ENCODE measurements at places on chromosomes 5 and 9. TPM values are rescaled to one million over a fixed set of nuclear protein-coding genes. Genes with fewer than 3 reads are reported as not detected.

PCDHGA2 gene
- 2.3 TPM for total RNA-seq

MYOZ3 gene
- total RNA-seq, result not detected

- no peak for DNase-seq
Measured at GRCh38 chr5:92548346-92548745, 1032.7 kb downstream of the NR2F1-AS1 start.

DNA sequence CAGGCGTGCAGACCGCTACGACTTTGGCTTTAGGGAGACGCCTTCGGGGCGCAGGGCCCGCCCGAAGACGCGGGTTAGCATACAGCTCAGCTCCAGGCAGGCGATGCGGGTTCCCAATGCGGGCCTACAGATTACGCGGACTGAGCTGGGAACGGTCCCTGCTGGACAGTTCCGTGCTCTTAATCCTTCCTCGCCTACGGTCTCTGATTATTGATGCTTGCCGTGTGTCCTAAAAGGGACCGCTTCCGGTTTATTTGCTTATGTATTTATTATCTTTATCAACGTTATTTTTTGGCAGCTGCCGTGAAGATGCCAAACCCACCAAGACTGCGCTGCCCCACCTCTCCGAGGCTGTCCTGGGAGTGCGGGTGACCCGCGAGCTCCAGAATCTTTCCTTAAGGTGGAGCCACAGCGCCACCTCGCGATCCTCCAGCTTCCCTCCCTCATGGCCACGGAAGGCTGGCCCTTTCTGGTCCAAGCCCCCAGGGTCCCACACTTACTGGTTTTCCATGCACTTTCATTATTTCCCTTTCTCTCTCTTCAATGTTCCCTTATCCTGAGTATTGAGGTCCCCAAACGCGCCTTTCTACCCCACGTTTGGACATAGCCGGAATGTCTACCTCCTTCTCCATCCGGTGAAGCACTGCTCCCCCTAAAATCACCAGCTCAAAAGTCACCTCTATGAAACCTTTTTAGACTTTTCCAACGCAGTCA lies 7.0 kb upstream of the EBF1 start:
- DNase-seq, result peak; percentile 36
